ENCODE measurements at places on chromosomes 12 and 14. TPM values are rescaled to one million over a fixed set of nuclear protein-coding genes. Genes with fewer than 3 reads are reported as not detected.

- peak; percentile 66 for DNase-seq
Measured at GRCh38 chr12:131755305-131756113, 44.6 kb downstream of the SFSWAP start.

- DNase-seq = no peak
Measured at GRCh38 chr14:52885230-52885629, 65.6 kb downstream of the FERMT2 start.

GRCh38 chr14:105368910-105369652 lies 29.3 kb upstream of the TEX22 start:
- no peak for DNase-seq

- DNase-seq = no peak
Measured at GRCh38 chr12:92051441-92051840, 94.2 kb downstream of the BTG1 start.

DNA sequence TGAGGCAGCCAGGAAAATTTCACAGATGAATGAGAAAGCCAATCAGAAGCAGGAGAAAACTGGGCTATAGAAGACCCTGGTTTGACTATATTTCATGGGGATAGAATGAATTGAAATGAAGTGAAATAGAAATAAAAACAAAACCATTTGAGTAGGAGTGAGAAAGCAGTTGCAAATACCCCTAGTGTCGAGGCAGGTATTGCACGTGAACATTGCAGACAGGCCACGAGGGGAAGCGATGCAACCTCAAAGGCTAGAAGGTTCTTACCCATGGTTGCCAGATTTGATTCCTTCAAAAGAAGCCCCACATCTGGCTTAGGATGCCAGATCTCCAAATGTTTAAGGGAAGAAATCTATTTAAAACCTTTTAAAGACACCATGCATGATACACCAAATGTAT lies 648.9 kb downstream of the VRK1 start:
- DNase-seq = peak; percentile 39

DNA sequence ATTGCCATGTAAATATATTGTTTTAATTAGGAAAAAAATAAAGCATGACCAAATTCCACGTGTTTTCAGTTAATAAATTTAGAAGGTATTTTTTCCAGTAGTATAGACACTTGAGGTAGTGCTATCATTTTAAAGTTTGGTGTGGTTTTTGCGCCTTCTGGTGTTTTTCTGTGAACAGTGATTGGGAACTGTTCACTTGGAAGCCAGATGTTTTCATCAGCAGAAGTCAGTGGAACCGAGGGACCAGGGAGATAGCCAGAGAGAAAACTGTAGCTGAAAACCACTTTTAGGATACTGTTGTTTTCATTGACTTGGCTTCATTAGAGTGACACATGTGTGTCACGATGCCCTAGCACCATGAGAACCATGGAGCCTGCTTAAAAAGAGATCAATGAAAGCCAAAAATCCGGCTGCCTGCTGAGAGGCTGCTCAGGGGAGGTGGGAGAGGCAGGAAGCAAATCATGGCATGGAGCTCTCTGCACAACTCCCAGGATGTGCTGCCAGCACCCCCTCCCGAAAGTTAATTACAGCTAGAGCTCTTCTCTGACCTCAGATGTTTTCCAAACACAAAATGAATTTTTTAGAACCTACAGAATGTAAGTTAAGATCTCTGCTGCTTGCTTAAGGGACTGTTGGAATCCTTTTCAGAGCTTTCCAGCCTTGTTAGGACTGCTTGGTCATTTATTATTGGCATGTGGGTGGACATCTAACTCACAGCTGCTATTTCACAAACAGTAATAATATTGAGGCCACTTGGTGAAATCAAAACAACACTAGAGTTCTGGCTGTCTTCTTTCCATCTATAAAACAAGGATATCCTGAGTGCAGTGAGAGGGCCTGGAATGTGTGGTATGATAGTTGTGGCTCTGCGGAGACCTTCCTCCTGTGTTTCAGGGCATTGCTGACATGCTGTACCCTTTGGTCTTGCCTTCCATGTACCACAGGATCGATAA lies 192.3 kb downstream of the ANO4 start:
- no peak for DNase-seq

DNA sequence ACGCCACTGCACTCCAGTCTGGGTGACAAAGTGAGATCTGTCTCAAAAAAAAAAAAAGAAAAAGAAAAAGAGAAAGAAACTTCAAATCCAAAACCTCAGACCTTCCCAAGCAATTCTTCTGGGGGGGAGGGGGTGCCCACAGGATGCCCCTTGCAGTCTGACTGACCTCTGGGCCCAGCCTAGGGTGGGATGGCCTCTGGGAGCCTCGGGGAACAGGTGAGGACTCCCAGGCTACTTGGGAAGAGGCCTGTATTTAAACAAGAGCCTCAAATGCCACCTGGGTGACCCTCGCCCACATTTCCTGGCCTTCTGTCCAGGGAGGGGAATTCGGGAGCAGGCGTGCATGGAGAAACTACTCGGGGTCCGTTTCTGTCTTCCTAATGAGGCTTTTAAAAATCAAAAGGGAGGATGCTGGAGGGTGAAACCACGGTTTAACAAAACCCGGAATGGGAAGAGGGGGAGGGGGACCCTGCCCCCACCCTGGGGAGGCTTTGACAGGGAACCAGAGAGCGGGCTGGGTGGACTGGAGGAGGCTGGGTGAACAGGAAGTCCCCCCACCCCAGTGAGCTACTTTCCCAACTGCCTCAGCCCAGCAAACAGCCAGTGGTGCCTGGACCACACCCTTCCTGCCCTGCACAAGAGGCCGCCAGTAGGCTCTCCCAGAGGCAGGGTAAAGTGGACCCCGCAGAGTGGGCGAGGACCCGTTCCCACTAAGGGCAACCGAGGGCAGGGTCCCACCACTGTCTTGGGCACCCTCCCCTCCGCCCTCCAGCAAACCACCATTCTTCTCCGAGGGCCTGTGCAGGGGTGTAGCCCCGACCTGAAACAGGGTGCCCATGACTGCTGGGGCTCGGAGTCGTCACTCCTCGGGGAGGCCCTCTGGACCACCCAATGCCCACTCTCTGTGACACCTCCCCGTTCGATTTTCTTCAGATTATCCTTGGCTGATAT lies 1.5 kb upstream of the FBRSL1 start:
- DNase-seq = peak; percentile 55

GRCh38 chr12:48351022-48351708 lies 446 bp upstream of the ZNF641 start:
- no peak for DNase-seq

- DNase-seq = no peak
Measured at GRCh38 chr12:106744600-106744999, 29.9 kb upstream of the RIC8B start.

GRCh38 chr12:24760162-24760561 lies 188.7 kb downstream of the BCAT1 start:
- no peak for DNase-seq

- DNase-seq = peak; percentile 70
Measured at GRCh38 chr12:388541-389141, 479 bp downstream of the KDM5A start.

GRCh38 chr12:105659355-105660075 lies 329.0 kb downstream of the C12orf75 start:
- DNase-seq = no peak

GRCh38 chr14:77220246-77221017 lies 38.8 kb downstream of the TMEM63C start:
- DNase-seq = no peak

DNA sequence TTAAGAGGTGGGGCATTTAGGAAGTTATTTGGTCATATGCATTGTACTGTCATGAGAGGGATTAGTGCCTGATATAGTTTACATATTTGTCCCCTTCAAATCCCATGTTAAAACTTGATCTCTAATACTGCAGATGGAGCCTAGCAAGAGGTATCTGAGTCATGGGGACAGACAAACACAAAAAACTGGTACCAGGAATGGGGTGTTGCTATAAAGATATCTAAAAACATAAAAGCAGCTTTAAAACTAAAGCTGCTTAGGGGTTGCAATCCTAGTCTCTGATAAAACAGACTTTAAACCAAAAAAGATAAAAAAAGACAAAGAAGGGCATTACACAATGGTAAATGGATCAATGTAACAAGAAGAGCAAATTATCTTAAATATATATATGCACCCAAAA lies 11.6 kb downstream of the CRY1 start:
- no peak for DNase-seq

DNA sequence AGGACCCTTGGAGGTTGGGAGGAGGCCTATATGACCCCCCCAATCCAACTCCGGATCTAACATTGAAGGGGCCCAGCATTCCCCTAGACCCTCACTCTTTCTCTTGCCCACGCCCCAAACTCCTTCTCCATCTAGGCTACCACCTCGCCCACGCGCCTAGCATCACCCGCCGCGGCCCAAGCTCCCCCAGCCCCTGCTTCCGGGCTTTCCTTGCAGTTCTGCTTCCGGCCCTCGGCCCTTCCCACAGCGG lies 445 bp downstream of the CERS5 start:
- peak; percentile 84 for DNase-seq

Gene SLC10A1
- not detected for total RNA-seq

Gene TGFB3
- 4.4 TPM for total RNA-seq

Gene CDCA3
- 99.7 TPM for total RNA-seq

Gene SALL2
- 6.3 TPM for total RNA-seq

Gene AQP2
- total RNA-seq = not detected

Gene DDX54
- 132 TPM for total RNA-seq

Gene ADCY4
- 1.4 TPM for total RNA-seq

Gene CLEC6A
- not detected for total RNA-seq

Gene LHX5
- not detected for total RNA-seq

Gene LRFN5
- not detected for total RNA-seq

Gene MAP1LC3B2
- total RNA-seq = 1.8 TPM

Gene PAPLN
- 0.21 TPM for total RNA-seq

Gene C12orf42
- 0.23 TPM for total RNA-seq

Measured in activated CD4-positive, alpha-beta T cell treated with anti-CD3 and anti-CD28 coated beads for 36 hours (primary cell).